ENCODE measurements at places on chromosomes 5 and 9.
A peak's percentile ranks its signal among the peaks of the same experiment; 100 is the strongest.

GRCh38 chr5:39040875-39041274, 33.3 kb downstream of the RICTOR start:
- DNase-seq = no peak

GRCh38 chr9:91427873-91428272, 4.2 kb upstream of the NFIL3 start:
- DNase-seq = peak; percentile 25

DNA sequence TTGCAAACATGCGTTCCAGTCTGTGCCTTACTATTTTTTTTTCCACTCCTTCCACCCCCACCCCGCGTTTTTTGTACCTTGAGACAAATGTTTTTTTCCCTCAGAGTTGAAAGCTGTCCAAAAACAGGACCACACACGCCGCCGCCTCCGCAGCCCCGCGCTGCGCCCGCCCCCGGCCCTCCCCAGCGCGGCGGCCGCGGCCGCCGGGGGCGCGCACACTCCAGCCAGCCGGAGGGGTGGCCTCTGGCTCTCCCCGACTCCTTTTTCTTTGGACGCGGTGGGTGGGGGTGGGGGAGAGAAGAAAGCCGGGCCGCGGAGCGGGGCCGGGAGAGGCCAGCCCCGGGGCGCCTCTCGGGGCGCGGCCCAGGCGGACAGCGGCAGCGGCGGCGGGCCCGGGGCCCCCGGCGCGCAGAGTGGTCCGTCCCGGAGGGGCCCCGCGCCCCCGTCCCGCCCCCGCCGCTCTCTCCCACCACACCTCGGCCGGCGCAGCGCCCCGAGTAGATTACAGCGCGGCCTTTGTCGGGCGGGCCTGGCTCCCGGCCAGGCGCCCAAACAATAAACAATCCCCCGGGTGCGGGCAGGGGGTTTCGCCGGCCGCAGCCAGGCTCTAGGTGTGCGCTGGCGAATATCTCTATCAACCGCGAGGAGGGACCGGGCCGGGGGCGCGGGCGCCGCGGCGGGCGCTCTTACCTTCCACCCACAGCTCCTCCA, 10.9 kb downstream of the PTCH1 start:
- peak; percentile 73 for DNase-seq

GRCh38 chr5:138469540-138470321, 4.5 kb downstream of the EGR1 start:
- DNase-seq = peak; percentile 74

DNA sequence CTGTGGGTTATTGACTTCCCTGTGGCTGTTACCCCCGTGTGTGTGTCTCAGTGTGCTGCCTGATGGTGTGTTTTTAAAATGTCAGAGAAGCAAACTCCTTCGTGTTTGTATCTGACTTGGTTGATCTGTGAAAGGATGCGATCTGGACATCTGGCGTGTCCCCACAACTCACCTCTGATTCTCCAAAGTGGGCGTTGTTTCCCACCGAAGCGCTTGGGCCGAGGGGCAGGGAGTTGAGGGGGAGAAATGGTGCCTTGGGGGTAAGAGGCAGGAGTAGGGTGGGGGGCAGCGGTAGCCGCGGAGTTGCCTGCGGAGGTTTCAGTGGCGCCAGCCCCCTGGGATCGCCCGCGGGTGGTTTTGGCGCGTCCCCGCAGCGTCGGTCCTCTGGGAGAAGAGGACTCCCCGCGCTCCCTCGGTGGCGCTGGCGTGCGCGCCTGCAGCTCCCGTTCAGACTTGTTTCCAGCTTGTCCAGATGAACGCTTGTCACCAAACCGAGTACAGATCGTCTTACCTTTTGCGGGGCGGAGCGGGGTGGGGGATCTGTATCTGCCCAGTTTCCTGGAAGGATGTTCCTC, 1.1 kb downstream of the MAST4 start:
- no peak for DNase-seq

- DNase-seq = no peak
These were observed 103.4 kb downstream of the TRIO start for GRCh38 chr5:14246350-14247053.

- DNase-seq = no peak
These were observed 269.6 kb downstream of the ELAVL2 start for GRCh38 chr9:23556459-23556858.

GRCh38 chr5:152593388-152593787, 188.3 kb upstream of the NMUR2 start:
- DNase-seq = peak; percentile 27

- DNase-seq = no peak
These were observed 19.3 kb downstream of the AK8 start for GRCh38 chr9:132858751-132859150.

DNA sequence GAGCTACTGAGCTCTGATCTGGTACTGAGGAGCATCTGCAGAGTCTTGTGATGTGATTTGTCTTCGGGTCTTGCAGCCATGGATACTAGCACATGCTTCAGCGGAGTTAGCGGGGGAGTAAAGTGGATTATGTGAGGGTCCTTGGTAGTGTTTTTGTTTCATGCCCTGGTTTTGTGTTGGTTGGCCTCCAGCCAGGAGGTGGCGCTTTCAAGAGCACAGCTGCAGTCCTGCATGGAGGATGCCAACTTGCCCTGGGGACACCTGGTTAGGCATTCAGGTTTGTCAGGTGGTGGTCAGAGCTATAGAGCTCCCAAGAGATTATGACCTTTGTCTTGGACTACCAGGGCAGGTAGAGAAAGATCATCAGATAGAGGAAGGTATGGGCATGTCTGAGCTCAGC, 185.8 kb upstream of the CDH6 start:
- DNase-seq = no peak

- DNase-seq = no peak
These were observed 7.4 kb downstream of the FGF1 start for GRCh38 chr5:142678529-142678928.

DNA sequence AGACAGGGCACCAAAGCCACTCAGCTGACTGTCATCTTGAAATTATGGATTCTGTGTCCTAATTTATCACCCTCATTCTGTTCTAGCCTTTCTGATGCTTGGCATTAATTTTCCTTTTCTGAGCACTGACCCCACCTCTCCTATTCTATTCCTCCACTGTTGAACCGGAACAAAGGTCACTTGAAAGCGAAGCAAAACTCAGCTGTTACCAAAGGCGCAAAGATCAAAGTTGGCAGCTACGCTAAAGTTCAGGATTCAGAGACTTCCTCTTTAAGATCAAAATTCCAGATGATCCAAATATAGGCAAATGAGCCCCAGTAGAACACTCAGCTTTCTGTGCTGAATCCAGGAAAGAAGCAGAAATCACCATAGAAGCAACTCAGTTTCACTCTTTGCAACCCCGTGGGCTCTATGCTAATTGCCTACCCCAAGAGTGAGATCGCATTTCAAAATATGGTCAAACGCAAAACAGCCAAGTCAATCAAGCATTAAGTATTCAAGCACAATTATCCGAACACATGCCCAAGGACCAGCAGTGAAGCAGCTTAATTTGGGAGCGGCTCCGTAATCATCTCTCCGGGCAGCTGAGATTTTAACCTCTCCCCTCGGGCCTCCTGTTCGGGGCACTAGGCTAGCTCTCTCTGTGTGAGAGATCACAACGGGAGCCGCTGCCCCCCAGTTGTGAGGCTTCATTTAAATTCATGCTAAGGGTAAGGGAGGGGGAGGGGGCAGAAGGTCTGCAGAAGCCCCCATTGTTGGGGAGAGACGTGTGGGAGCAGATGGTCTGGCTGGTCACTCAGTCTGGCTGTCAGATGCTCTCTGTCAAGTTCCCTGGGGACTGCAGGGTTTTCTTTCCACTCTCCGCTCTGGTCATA, 288.6 kb downstream of the ELAVL2 start:
- DNase-seq = no peak

DNA sequence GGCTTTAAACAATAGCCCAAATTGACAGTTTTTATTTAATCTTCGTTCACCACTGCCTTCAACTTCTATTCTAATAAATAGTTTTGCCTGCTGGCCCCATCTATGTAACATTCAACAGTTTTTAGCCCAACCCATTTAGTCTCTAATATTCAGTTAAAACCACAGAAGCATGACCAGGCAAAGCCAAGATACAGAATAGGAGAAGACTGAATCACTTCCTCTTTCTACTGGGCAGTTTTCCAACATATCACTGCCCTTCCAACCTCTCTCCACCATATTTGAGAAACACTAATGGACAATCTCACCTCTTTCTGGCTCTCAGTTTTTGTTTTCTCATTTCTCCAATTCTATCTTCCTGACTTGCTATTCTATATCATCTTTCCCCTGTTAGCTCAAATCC, 352.9 kb downstream of the DNAH5 start:
- DNase-seq = peak; percentile 57

- DNase-seq = no peak
These were observed 40.7 kb downstream of the HRH2 start for GRCh38 chr5:175698401-175699115.

- no peak for DNase-seq
These were observed 14.4 kb upstream of the MEIKIN start for GRCh38 chr5:131959906-131960305.

- DNase-seq = no peak
These were observed 47.6 kb downstream of the GABRA1 start for GRCh38 chr5:161895514-161895913.

DNA sequence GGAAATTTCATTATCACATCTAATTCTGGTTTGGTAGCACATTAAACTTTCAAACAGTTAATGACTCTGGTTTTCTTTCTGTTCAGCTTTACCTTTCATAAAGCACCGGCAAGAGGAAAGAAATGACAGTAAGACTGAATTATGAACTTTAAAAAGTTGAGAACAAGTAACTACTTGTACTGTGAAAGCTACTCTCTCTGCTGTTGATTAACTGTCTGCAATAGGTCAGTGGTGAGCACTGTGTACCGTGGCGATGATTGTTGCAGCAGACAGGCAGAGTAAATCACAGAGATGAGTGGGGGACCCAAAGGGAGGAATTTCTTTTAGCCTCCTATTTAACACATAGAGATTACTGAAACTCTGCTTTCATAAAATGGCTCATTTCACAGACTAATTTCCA, 74.0 kb upstream of the MEF2C start:
- DNase-seq = no peak
